ENCODE measurements at places on chromosomes 4 and X.

GRCh38 chr4:8647626-8648025, 55.1 kb downstream of the CPZ start:
- H3K4me3 ChIP-seq, result no peak overlapping the region
- no peaks in the 10 kb centered on the region for H3K36me3 ChIP-seq
- H3K27ac ChIP-seq, result no peak overlapping the region
- DNase-seq, result peak; percentile 31
- no peaks in the 10 kb centered on the region for H3K27me3 ChIP-seq

GRCh38 chr4:186570193-186570996, 15.0 kb upstream of the MTNR1A start:
- no peak overlapping the region for H3K27ac ChIP-seq
- DNase-seq, result no peak
- H3K27me3 ChIP-seq, result no peaks in the 10 kb centered on the region
- H3K4me3 ChIP-seq, result no peak overlapping the region
- H3K36me3 ChIP-seq, result no peaks in the 10 kb centered on the region

- no peak for DNase-seq
- no peak overlapping the region for H3K4me3 ChIP-seq
- no peak overlapping the region for H3K27ac ChIP-seq
Measured at GRCh38 chrX:31909850-31910572, 838.2 kb upstream of the FTHL17 start.

- H3K27me3 ChIP-seq, result no peaks in the 10 kb centered on the region
- no peak overlapping the region for H3K4me3 ChIP-seq
- no peak for DNase-seq
- H3K4me1 ChIP-seq, result peaks cover 2% of the 10 kb centered on the region
Measured at GRCh38 chr4:8076023-8076422, 82.6 kb downstream of the ABLIM2 start.

- peaks cover 7% of the 10 kb centered on the region for H3K36me3 ChIP-seq
- no peak for DNase-seq
- peaks cover 6% of the 10 kb centered on the region for H3K4me1 ChIP-seq
- H3K27me3 ChIP-seq, result no peaks in the 10 kb centered on the region
- H3K27ac ChIP-seq, result no peak overlapping the region
Measured at GRCh38 chr4:92447255-92447905, 143.6 kb downstream of the GRID2 start.

DNA sequence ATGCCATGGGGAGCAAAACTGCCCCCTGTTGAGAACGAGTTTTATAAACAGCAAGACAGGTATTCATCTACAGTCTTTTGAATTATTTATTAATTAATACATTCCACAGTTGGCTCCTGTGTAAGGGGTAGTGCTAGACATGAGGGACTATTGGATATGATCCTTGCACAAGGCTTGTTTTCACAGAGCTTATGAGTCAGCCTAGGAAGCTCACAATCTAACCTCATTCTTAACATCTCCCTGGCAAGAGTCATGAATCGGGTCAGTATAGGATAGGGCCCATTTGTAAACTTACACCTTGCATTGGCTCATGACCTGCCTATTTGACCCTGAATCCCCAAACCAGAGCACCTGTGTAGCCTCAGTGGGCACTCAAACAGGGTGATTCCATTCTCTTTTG, 209.1 kb upstream of the HCCS start:
- H3K4me3 ChIP-seq, result no peak overlapping the region
- no peak for DNase-seq
- no peaks in the 10 kb centered on the region for H3K36me3 ChIP-seq

DNA sequence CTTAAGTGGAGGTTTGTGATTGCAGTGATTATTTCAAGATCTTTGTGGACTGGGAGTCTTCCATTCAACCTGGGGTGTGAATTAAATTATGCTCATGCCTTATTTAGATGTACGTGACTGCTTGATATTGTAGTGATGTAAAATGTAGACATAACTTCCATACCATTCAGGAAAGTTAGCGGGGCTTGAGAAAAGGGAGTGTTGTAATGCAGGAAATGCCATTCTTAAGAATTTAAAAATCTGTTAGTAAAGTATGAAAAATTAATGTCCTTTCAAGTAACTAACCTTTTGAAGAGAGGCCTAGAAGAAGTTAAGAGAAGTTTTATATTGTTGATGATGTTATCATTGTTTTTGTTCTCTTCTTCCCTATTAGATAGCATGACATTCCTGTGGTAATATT, 318.2 kb downstream of the CCSER1 start:
- H3K36me3 ChIP-seq, result peaks cover 2% of the 10 kb centered on the region
- no peak overlapping the region for H3K27ac ChIP-seq
- H3K27me3 ChIP-seq, result no peaks in the 10 kb centered on the region
- no peak overlapping the region for H3K4me3 ChIP-seq

DNA sequence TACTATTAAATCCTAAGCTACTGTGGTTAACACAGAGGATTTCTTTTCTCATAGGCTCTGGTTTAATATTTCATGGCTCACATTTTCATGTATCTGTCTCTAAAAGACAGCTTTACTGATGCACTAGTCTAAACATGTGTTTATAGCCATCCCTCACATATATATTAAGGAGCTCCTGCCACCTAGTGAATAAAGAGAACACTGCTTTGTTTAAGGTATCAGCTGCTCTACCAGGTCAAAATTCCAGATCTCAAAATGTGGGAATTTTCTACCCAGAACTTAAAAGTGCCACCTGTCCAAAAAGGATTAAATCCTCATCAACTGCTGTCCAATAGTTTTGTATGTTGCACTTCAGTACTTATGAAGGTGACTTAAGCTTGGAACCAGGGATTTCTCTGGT, 188.5 kb upstream of the TEX13C start:
- no peaks in the 10 kb centered on the region for H3K4me1 ChIP-seq
- no peak overlapping the region for H3K27ac ChIP-seq
- no peak overlapping the region for H3K4me3 ChIP-seq
- DNase-seq, result no peak
- H3K27me3 ChIP-seq, result no peaks in the 10 kb centered on the region
- H3K36me3 ChIP-seq, result peaks cover 2% of the 10 kb centered on the region

All from H9 (cell line).